Motor neuron (in vitro differentiated cells): ENCODE measurements at places on chromosomes 6 and 20. TPM values are rescaled to one million over a fixed set of nuclear protein-coding genes. Genes with fewer than 3 reads are reported as not detected.

The EYA4 gene
- 18.4 and 20.0 TPM in 2 replicates for total RNA-seq

The MAP7 gene
- 9.4 and 11.0 TPM in 2 replicates for total RNA-seq

The CABLES2 gene
- total RNA-seq = 1.4 and 1.5 TPM in 2 replicates

The OPN5 gene
- 0.36 and 0.92 TPM in 2 replicates for total RNA-seq

The SLC26A8 gene
- 0.35 TPM in 1 of 2 replicates, not detected in the other for total RNA-seq

The FOXA2 gene
- 0.06 TPM in 1 of 2 replicates, not detected in the other for total RNA-seq

The PTK7 gene
- total RNA-seq = 110 and 145 TPM in 2 replicates

The C20orf141 gene
- not detected in 2 replicates for total RNA-seq

- ATAC-seq = no peak
Measured at GRCh38 chr6:31825553-31825952, 2.0 kb upstream of the HSPA1B start.

GRCh38 chr6:36756786-36757185 lies 59.2 kb downstream of the RAB44 start:
- no peak for ATAC-seq

DNA sequence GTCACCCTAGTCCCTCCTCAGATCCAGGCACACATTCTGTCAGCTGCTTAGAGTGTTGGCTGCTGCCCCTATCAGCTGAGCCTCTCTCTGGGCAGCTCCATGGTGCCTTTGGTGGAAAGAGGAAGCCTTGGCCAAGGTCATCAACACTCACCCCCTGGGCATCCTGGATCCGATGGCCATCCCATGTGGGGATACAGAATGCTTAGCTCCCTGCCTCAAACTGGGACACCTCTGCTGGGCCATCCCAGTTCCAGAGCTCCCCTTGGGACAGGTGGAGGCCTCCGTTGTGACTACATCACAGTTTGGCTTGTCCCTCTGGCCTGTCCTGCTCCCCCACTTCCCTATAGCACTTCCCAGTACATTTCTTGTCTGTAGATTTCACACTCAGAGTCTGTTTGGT lies 45.6 kb downstream of the TOX2 start:
- ATAC-seq = no peak

DNA sequence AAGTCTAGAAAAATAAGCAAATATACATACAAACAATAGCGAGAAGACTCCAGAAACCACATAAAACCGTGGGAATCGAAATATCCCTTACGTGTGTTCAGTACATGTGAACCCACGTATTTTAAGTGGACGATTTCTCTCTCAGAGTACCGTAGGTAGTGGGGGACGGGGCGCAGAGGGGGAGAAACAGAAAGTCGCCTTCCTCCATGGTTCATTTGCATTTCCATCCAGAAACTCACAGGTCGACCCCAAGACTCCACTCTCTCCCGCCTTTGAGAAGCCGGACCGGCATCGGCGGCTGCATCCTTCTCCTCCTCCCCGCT lies 538 bp upstream of the ENPP1 start:
- ATAC-seq = no peak

DNA sequence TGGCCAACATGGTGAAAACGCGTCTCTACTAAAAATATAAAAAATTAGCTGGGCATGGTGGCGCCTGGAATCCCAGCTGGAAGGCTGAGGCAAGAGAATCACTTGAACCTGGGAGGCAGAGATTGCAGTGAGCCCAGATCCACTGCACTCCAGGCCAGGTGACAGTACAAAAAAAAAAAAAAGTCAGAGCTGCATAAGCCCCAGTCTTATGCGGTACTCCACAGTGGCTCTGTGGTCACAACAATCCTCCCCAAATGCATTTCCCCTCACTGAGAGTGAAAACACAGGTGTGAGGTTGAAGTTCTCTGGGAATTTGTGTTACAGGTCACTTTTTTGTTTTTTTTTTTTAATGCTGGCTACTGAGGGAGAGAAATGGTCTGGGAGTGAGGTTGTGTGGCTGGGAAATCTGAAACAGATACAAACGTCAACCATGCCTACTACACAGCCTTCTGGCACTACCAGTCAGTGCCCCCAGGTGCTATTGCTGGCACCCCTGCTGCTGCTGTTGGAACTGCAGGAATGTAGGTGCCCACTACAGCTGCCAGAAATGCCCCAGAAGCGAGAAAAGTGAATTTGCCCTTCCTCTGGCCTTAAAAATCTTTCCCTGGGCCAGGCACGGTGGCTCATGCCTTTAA lies 5.7 kb downstream of the MRPS26 start:
- no peak for ATAC-seq

DNA sequence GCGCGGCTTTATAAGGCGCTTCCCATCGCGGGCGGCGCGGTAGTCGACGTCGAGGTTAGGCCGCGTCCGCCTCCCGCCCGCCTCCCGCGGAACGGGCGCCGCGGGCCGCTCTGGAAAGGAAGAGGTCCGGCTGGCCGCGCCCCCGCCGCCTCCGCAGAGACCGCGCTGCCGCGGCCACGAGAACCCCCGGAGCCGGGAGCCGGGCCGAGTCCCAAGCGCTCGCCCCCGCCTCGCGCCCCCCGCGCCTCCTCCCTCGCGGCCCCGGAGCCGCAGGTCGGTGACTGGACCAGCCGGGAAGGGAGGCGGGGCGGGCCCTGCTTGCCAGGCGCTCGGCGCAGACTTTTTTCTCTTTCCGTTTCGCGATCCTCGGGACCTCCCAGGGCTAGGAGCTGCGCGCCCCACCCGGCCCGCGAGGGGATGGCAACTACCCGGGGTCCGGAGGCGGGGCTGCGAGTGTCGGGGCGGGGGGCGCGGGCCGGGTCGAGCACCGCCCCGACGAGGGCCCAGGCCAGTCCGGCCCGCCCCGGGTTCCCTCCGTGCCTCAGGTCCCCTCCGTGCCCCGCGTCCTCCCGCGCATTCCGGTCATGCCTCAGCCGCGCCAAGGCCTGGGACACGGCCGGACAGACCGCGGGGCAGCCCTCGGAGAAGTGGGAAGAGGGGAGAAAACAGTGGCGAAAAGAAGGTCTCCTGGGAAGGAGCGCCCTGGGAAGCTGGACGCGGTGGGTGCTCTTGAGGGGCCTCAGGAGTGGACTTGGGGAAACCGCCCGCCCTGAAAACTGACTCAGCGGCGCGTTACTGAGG lies 417 bp upstream of the PXDC1 start:
- ATAC-seq = peak; percentile 78

GRCh38 chr6:127348028-127348661 lies 4.7 kb upstream of the ECHDC1 start:
- no peak for ATAC-seq

GRCh38 chr6:43668151-43669028 lies 19.2 kb downstream of the MRPS18A start:
- peak; percentile 50 for ATAC-seq

GRCh38 chr6:44133003-44133931 lies 5.9 kb downstream of the TMEM63B start:
- peak; percentile 96 for ATAC-seq

DNA sequence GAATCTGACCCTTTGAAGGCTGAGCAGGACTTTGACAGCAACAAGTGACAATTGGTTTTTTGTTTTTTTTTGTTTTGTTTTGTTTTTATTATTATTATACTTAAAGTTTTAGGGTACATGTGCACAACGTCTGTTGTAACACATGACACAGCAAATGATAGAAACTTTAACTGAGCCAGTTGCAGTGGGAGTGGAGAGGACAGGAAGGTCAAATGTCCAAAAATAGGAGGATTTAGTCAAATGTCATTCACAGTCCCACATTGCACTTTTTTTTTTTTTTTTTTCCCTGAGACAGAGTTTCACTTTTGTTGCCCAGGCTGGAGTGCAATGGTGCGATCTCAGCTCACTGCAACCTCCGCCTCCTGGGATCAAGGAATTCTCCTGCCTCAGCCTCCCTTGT lies 223.0 kb downstream of the HIVEP2 start:
- ATAC-seq = no peak

DNA sequence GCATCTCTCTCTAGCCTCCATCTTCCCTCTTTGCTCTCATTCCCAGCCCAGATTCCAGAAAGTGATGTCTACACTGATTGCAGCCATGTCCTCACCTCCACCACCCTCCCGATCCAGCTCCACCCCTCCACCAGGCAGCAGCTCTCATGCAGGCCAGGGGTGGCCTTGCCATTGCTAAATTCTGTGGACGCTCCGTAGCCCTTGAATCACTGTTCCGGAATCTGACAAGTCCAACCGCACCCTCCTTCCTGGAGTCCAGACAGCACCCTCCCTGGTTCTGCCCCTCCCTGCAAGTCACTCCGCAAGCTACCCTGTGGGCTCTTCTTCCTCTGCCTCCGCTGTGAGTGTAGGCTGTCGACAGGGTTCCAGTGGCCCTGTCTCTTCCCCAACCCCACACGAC lies 26.2 kb downstream of the TNXB start:
- peak; percentile 82 for ATAC-seq

GRCh38 chr6:145839653-145840052 lies 25.1 kb upstream of the FBXO30 start:
- ATAC-seq = no peak

DNA sequence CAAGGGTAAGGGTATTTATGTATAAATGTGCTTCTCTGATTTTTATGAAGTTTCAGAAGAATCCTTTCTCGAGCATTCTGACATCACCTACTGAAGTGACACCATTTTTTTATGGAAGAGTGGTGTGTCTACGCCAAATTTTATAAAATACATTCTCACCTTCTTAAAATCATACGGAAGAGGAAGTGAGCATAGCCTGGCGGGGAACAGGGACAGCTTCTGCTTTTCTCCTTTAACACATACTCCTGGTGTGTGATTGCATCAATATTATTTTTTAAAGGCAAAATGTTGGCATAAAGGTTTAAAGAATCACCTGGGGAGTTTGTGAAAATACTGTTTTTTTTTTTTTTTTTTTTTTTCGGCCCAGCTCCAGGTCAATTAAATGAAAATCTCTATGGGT lies 733.6 kb upstream of the MAN1A1 start:
- ATAC-seq = no peak

- no peak for ATAC-seq
Measured at GRCh38 chr6:155100087-155100486, 105.0 kb downstream of the TIAM2 start.

- ATAC-seq = peak; percentile 0
Measured at GRCh38 chr6:119350202-119350951, 816 bp upstream of the MAN1A1 start.

- ATAC-seq = no peak
Measured at GRCh38 chr20:43570496-43570895, 11.7 kb downstream of the SGK2 start.

GRCh38 chr6:44044154-44044539 lies 83.1 kb downstream of the MRPL14 start:
- ATAC-seq = peak; percentile 67

DNA sequence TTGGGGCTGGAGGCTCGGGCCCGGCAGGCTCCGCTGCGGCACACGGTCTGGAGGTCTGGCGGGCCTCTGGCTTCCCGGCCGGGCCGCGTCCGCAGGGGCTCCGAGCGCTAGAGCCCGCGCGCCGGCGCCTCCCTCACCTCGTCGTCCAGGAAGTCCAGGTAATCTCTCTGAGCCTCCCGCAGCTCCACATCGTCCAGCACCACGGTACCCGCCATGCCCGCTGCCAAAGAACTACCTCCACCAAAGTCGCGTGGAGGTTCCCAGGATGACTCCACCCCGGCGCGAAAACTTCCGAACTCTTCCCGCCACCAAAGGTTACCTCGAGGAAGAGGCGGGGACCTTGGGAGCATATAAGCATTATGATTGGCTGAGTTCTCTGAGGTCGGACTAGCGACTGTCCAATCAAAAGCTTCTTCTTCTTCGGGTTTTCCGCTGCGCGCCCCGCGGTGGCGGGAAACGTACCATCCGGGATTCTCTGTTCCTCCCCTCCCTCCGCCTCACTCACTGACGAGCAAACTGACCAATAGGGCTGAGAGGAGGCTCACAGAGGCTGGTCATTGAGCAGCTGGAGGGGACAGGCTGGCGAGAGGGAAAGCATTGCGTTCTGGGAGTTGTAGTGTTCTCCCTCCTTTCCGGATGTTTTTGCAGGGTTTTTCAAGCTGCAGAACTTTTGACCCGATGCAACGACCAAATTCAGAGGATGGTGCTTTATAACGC lies at the start of gene MCM3:
Gene MCM3 (minus strand): TSS at position 283 of the 717 bp plus-strand sequence. CDS start 68 bp downstream, at position 215.
- peak; percentile 97 for ATAC-seq

DNA sequence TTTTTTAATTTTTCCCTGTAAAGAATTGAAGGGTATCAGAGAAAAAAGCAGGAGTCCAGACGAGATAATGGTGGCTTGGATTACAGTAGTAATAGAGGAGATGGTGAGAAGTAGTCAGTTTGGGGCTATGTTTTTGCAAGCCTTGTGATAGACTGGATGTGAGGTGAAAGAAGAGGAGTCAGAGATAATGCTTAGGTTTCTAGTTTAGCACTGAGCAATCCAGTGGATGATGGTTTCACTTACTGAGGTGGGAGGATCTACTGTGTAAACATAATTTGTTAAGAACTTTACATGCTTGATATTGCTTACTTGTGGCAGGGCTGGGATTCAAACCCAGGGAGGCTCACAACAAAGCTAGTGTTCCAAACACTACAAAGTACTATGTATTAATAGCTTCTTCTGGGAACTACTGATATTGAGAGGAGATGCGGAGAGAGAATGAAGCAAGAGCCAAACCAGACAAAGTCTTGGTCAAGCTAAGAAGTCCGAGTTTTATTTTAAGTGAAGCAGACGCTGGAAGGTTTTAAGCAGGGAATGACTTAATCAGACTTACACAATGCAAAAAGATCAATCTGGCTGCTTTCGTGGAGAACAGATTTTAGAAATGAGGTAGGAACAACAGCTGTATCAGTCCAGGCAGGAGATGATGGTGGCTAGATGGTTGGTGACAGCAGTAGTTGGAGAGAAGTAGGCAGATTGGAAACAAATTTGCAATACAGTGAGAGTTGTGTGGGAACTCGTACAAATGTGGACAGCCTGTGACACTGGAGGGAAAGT lies 58.0 kb downstream of the ZFAND3 start:
- no peak for ATAC-seq

DNA sequence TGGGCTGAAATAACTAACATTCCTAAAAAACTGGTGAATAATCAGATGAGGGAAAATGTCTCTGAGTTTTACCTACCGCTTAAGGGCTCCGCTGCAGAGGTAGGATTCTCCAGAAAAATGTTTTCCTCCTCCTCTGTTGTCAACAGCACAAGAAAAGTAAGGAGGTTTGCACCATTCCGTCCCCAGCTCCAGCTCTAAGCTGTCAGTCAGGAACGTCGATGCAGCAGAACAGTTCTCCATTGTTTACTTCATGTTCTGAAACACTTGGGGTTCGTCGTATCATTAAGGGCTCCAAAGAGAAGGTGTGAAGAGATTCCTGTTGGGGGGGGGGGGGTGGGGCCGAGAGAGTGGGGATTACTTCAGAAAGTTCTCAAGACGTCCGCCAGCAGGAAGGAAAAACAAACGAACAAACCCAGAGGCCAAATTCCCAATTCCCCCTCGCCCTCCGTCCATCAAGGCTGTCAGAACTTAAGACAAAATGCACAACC lies 734 bp downstream of the MMS22L start:
- ATAC-seq = no peak

- ATAC-seq = no peak
Measured at GRCh38 chr6:168599769-168600330, 158.9 kb downstream of the SMOC2 start.

GRCh38 chr6:143112837-143113236 lies 52.1 kb downstream of the AIG1 start:
- ATAC-seq = no peak

- no peak for ATAC-seq
Measured at GRCh38 chr6:24385536-24386269, 17.0 kb upstream of the MRS2 start.
